ENCODE measurements at places on chromosomes 2 and 18. TPM values are rescaled to one million over a fixed set of nuclear protein-coding genes. Genes with fewer than 3 reads are reported as not detected.

GRCh38 chr18:79584491-79585394 lies 94.9 kb upstream of the CTDP1 start:
- no peaks in the 10 kb centered on the region for H3K36me3 ChIP-seq
- H3K27me3 ChIP-seq: no peaks in the 10 kb centered on the region
- no peaks in the 10 kb centered on the region for H3K4me1 ChIP-seq
- H3K27ac ChIP-seq: no peak overlapping the region

GRCh38 chr18:78992041-78993011 lies 12.7 kb downstream of the SALL3 start:
- no peak for DNase-seq
- no peak overlapping the region for H3K27ac ChIP-seq
- no peaks in the 10 kb centered on the region for H3K36me3 ChIP-seq
- H3K27me3 ChIP-seq: no peaks in the 10 kb centered on the region
- no peaks in the 10 kb centered on the region for H3K4me1 ChIP-seq
- no peak overlapping the region for H3K4me3 ChIP-seq

RNF138 gene
- 14.7 TPM for polyA plus RNA-seq

ICA1L gene
- 0.84 TPM for polyA plus RNA-seq

LIMS1 gene
- 192 TPM for polyA plus RNA-seq
